Right lobe of liver (tissue), 6 donors: ENCODE measurements at places on chromosomes 1 and 21.

GRCh38 chr1:51937112-51937511, 53.4 kb downstream of the RAB3B start:
- DNase-seq: no peak

- no peak for DNase-seq
Measured at GRCh38 chr21:42970946-42971653, 3.3 kb upstream of the PKNOX1 start.

GRCh38 chr1:236516929-236517704, 6.7 kb upstream of the LGALS8 start:
- DNase-seq: no peak

DNA sequence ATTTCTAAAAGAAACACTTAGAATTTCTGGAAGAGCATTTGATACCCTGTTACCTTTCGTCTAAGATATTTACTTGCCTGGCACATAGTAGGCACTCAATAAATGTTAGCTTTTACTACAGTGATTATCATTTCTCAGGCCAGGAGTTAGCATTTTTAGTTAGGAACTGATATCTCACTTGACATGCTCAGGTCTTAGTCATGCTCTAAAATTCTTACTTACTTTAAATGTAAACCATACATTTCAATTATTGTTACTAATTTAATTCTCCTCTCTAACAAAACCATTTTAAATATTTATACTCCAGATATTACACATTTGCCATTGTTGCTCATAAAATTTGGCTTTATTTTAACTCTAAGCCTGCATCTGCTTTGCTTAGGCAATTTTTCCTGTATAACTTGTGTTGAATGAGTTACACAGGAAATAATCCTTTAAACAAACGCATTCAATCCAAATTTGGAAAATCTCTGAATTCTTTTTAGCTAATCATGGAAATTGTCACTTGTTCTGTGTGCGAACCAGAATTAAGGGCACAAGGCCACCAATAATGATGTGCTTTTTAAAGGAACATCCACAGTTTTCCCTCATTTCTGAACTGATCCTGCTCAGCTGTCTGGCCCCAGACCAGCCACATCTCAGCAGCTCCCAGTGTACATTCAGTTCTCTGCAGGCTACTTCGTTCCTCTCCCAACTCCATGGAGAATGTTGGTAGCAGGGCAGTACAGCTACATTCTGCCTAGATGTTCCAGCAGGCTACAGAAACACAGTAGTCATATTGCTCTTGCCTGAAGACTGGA, 15.6 kb downstream of the NIBAN1 start:
- no peak for DNase-seq

DNA sequence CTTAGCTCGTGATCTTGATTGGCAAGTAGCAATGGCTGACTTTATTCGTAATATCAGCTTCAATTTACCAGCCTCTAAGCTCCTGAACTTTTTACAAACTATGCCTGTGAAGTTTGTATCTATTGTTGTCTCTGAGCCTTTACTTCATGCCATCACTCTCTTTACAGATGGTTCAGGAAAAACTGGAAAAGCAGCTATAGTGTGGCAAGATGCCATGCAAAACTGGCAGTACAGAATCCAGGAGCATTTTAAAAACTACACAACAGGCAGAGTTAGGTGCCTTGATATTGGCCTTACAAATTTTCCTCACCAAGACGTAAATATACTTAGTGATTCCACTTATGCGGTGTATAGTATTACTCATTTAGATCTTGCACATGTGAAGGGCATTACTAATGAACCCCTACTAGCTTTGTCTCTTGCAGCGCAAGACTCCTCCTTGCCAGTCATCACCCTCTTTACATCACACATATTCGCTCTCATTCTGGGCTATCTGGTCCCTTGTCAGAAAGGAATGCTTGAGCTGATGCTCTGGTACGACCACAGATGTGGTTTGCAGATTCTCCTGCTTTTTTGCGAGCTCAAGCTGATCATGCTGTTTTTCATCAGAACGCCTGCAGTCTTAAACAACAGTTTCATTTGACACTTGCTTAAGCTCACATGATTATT, 36.3 kb downstream of the CLCA1 start:
- DNase-seq: no peak

- DNase-seq: no peak
Measured at GRCh38 chr21:31546443-31547170, 112.9 kb upstream of the SOD1 start.

DNA sequence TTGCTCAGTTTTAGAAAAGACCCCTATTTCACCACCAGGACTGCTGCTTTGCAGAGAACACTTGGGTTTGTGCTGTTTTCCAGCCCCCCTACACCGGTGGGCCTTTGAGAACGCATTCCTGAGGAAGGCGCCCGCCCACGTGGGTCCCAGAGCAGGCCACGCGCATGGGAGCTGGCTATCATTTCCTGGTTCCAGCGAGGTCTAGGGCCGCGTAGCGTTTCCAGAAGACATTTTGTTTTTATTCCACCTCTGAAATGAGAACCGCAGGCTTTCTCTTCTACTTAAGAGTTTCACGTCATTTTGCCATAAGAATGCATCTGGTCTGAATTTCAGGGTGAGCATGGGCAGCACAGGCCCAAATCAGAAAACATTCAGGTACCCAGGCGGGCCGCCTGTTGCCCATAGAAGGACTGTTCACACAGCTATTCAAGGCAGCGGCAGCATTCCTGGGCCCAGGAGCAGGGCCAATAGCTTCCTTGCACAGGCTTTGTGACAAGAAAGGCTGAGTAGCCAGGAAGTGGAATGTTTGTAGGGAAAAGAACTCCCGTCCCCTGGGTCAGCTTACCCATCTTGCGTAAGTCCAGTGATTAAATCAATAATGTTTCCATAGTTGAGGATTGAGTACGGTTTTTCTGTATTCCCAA, 1.4 kb upstream of the KLHL21 start:
- DNase-seq: peak; percentile 80

GRCh38 chr1:33916786-33917185, 52.9 kb downstream of the HMGB4 start:
- DNase-seq: no peak

- no peak for DNase-seq
Measured at GRCh38 chr1:25520446-25521061, 22.9 kb upstream of the LDLRAP1 start.

DNA sequence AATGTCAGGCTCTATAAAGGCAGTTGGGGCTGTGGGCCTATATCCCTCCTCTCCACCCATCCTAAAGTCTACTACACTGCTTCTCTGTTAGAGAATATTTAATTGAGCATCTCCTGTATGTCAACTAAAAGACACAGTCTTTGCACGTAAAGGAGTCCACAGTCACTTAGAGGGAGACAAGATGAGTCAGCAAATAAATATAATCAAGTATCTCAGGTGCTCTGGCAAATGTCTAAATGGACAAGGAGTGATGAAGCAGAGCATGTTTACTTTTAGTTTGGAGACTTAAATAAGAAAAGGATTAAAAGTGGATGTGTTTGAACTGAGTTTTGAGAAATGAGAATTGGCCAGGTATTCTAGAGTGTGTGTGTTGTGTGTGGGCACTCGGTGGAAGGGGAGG, 41.8 kb upstream of the RAP1A start:
- DNase-seq: no peak

DNA sequence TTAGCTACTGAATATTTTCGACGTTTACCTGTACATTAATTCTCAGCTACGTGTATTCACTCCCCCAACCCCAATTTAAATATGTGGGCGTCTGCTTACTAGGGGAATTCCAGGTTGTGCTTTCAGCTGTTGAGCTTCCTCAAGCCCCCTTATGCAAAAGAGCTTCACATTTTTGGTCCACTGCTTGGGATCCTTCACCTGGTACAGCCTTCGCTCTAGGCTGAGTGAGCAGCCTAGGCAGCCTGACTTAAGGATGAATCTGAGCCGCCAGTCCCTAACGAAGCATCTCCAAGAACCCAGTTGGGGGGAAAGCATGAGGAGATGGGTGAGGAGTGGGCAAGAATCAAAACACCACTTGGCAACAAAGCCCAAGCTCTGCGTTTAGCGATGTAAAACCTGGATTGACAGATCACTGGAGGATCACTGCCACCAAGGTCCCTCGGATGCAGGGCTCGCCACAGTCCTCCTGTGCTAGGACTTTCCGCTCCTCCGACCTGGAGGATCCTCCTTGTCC, 674 bp downstream of the BCL10 start:
- no peak for DNase-seq

DNA sequence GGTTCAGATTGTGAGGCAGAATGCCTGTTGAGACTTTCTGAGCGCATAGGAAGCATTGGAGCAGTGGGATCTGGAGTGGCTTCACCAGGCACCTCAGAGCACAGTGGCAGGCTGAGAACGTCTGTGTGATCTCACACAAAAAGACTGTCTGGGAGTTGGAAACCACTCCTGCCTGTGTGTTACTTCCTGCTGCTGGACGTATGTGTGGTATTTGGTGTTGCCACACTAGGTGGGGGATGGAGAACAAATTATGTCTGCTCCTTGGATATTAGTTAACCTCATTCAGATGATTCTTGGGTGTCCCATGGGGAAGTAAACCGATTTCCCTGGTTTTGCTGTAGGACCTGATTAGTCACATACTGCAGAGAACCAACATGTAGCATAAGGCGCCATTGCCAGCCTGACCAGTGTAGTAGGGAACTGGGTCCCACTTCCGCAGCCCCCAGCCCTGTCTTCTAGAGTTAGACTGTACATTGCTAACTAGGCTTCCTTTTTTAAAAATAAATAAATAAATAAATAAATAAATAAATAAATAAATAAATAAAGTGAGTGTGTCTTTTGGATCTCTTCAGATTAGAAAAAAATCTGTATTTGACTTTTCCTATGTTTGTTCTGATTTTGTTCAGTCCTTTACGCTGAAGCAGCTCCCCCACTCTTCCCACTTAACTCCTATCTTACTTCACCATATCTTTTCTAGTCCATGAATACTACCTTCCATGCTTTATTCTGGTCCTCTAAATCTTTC, 26.9 kb downstream of the UCK2 start:
- DNase-seq: no peak

- no peak for DNase-seq
Measured at GRCh38 chr1:231564373-231564772, 35.9 kb downstream of the TSNAX start.

- no peak for DNase-seq
Measured at GRCh38 chr1:197391303-197392226, 123.5 kb downstream of the CRB1 start.

GRCh38 chr1:224498574-224499170, 64.1 kb upstream of the WDR26 start:
- DNase-seq: no peak

- DNase-seq: no peak
Measured at GRCh38 chr1:18965206-18966173, 9.0 kb upstream of the IFFO2 start.

DNA sequence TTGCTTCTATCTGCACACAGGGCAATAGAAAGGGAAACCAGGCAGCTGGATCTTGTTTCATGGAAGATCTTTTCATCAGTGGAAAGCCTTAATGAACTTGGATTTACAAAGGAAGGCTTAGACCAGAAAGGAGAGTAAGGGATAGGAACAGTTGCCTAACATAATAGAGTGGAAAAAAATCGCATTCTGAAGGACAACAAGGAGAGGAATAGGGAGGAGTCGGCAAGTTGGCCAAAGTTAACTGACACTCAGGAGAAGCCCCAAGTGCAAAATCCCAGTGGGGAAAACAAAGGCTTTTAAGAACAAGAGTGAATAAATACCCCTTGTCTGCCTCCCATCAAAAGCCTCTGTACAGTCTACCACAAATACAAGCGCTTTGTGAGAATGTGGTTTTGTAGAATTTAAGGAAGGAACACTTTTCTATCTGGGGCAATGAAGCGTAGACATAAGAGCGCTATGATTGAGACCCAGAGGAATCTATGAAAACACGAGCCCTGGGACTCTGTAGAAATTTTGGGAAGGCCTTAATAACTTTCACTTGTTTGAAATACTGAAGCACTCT, 74.1 kb downstream of the ZNF648 start:
- DNase-seq: no peak

- no peak for DNase-seq
Measured at GRCh38 chr1:164821648-164822047, 262.7 kb downstream of the PBX1 start.

DNA sequence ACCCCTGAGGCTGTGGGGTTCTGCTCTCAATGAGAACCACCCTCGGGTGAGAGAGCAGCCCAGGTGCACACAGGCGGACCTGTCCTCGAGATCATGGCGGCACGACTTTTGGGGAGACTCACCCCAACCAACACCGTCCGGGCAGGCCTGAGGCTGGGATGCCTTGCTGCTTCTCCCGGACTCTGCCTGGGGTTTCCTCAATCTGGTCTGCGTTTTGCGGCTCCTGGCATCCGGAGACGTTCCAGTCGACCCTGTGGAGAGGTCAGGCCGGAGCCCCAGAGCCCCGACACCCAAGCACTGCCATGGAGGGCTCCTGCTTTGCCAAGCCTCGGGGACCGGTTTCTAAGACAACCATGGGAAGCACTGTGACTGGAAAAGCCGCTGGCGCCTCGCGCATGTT, 3879.7 kb downstream of the SRGAP2C start:
- peak; percentile 9 for DNase-seq

GRCh38 chr1:30976143-30976542, 67.6 kb upstream of the SDC3 start:
- no peak for DNase-seq

DNA sequence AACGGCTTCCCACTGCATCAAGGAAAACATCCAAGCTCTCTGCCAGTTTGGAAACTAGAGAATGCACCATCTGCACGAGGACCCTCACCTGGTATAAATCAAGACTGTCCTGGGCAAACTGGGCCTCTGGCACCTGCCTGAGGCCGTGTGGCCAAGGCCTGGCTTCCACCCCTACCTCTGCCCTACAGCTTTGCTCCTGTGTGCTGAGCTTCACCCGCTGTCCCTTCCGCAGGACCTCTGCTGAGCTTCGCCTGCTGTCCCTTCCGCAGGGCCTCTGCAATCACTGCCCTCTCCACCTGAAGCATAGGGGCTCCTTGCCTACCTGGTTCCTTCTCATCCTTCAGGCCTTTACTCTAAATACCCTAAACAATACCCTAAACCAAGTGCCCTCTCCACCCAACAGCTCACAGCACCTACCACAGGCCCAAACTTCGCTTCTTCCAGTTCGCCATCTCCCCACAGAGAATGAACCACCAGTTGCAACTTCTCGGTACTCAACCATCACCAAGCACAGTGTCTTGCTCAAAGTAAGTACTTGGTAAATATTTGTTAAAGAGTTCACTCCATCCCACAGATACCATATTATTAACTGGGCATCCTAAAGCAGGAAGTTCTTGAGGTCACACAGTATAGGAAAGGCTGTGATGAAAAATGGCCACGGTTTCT, 18.4 kb downstream of the GNB1 start:
- no peak for DNase-seq
